ENCODE measurements at places on chromosomes 16 and 17. TPM values are rescaled to one million over a fixed set of nuclear protein-coding genes. Genes with fewer than 3 reads are reported as not detected.

- H3K27me3 ChIP-seq, result no peaks in the 10 kb centered on the region
- DNase-seq, result peak; percentile 75
- no peaks in the 10 kb centered on the region for H3K4me1 ChIP-seq
- no peaks in the 10 kb centered on the region for H3K36me3 ChIP-seq
- H3K27ac ChIP-seq, result no peak overlapping the region
- no peak overlapping the region for H3K4me3 ChIP-seq
These were observed 60.6 kb downstream of the HLF start for GRCh38 chr17:55325406-55325805.

The KRT24 gene
- polyA plus RNA-seq, result not detected

The GLTPD2 gene
- polyA plus RNA-seq, result not detected

GRCh38 chr16:59971264-59971663 is 1237.1 kb upstream of the GOT2 start:
- no peak overlapping the region for H3K27ac ChIP-seq
- H3K4me3 ChIP-seq, result no peak overlapping the region
- no peaks in the 10 kb centered on the region for H3K27me3 ChIP-seq
- no peaks in the 10 kb centered on the region for H3K36me3 ChIP-seq

DNA sequence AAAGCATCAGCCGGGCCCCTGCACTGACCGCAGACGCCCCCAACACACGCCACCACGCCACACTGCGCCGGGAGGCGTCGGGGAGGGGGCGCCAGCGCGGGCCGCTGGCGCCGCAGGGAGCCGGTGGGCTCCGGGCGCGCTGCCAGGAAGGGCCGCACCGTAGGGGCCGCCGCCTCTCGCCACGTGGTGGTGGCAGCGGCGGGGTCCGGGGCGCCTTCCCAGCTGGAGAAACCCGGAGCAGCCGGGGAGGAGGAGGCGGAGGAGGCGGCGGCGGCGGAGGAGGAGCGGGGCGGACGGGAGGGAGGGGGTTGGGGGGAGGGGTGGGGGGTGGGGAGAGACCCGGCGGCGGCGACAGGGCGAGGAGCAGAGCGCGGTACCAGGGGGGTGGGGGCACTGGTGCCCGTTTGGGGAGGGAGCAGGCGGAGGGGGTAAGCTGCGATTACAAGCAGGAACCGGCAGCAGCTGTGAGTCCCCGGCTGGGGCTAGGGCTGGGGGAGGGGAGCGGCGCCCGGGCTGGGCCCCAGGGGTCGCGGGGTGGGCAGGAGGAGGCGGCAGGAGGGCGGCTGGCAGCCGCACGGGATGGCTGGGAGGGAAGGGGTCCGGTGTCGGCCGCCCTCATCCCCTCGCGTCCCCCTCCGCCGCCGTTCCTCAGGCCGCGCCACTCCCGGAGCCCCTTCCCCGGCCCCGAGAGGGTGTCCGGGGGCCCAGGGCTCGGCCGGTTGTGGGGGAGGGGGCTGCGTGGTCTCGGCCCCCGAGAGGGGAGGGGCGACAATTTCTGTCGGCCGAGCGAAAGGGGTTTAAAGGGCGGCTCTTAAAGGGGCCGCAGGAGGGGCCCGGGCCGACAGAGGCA is at the start of gene TBKBP1:
TBKBP1 (plus strand) TSS at position 431 of the 850 bp plus-strand sequence. CDS start 1,952 bp downstream, outside the sequence.
- H3K27ac ChIP-seq, result peak within 1 kb of the TSS; percentile 14
- no peaks in the 10 kb centered on the region for H3K36me3 ChIP-seq
- peak within 1 kb of the TSS; percentile 75 for H3K4me3 ChIP-seq
- H3K27me3 ChIP-seq, result peaks cover 7% of the 10 kb centered on the region
- peak; percentile 77 for DNase-seq

The ARMC7 gene
- 5.9 TPM for polyA plus RNA-seq

DNA sequence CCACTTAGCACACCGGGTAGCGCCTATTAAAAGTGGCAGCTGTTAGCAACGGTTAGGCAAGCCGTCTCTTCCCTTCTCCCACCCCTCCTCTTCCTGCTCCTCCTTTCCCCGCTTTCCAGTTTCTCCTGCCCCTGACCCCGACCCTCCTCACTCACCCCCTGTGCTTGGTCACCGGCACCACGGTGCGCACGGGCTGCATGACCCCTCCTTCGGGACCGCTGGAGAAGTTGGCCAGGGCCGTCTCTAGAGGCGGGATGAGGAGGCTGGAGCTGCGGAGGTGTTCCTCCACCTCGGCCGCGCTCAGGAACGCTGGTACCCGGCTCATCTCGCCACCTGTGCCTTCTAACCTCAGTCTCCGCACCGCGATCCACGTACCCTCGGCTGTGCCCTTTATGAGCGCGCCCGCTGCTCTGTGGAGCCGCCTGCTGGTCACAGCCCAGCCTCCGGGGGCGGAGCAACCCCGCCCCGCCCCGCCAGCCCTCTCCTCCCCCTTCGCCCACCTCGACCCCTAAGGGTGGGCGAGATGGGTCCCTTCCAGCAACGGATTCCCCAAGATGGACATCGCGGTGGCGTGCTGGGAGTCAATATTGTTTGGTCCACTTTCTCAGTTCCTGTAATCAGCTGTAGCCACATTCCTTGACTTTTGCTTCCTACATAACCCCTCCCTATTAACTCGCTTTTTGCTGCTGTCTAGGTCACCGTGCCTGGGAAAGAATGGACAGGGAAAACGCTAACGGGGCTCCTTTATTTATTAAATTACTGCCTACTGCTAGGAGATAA is at the start of gene CRYM:
CRYM (minus strand) TSS at position 364 of the 780 bp plus-strand sequence; CDS start at position 325, 39 bp downstream.
- peak; percentile 29 for DNase-seq
- H3K36me3 ChIP-seq, result no peaks in the 10 kb centered on the region
- H3K4me3 ChIP-seq, result peak within 1 kb of the TSS; percentile 46
- peaks cover 41% of the 10 kb centered on the region for H3K27me3 ChIP-seq
- H3K4me1 ChIP-seq, result no peaks in the 10 kb centered on the region
- no peak within 1 kb of the TSS for H3K27ac ChIP-seq

The RILP gene
- 6.5 TPM for polyA plus RNA-seq

DNA sequence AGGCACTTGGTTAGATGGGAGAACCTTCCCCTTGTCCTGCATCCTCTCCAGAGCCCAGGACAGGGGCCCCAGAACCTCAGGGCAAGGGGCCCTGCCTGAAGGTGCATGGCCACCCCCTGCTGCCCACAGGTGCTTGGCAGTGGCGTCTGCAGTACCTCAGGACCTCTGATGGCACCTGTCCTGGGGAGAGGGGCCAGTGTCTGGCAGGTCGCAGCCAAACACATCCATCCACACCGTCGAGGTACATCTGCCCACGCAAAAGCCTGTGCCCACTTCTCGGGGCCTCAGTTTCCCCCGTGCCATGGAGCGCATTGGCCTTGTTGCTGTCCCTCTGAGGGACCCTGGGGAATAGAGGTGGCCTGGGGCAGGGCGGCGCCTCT is 9.3 kb downstream of the MAP2K3 start:
- H3K4me1 ChIP-seq, result peaks cover 9% of the 10 kb centered on the region
- H3K27me3 ChIP-seq, result no peaks in the 10 kb centered on the region
- H3K36me3 ChIP-seq, result peaks cover 19% of the 10 kb centered on the region
- H3K4me3 ChIP-seq, result no peak overlapping the region
- no peak overlapping the region for H3K27ac ChIP-seq

The CACNG4 gene
- not detected for polyA plus RNA-seq

DNA sequence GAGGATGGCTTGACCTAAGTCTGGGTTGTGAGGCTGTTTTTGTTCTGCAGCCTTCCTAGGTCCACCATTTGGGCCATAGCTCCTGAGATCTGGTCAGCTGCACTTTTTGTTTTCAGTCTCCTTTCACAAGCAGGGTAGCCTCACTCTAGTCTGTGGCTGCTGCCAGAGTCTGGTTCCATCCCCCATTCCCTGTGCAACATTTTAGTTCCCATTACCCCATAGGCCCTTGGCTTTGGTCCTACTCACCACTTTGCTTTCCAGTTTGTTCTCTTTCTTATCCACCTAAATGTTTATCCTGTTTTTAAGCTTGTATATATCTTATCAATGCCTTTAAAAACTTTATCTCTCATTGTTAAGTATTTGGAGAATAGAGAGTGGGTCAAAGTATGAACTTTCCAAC is 6.5 kb upstream of the XYLT2 start:
- no peak overlapping the region for H3K4me3 ChIP-seq
- no peaks in the 10 kb centered on the region for H3K4me1 ChIP-seq
- H3K27ac ChIP-seq, result no peak overlapping the region
- no peak for DNase-seq

DNA sequence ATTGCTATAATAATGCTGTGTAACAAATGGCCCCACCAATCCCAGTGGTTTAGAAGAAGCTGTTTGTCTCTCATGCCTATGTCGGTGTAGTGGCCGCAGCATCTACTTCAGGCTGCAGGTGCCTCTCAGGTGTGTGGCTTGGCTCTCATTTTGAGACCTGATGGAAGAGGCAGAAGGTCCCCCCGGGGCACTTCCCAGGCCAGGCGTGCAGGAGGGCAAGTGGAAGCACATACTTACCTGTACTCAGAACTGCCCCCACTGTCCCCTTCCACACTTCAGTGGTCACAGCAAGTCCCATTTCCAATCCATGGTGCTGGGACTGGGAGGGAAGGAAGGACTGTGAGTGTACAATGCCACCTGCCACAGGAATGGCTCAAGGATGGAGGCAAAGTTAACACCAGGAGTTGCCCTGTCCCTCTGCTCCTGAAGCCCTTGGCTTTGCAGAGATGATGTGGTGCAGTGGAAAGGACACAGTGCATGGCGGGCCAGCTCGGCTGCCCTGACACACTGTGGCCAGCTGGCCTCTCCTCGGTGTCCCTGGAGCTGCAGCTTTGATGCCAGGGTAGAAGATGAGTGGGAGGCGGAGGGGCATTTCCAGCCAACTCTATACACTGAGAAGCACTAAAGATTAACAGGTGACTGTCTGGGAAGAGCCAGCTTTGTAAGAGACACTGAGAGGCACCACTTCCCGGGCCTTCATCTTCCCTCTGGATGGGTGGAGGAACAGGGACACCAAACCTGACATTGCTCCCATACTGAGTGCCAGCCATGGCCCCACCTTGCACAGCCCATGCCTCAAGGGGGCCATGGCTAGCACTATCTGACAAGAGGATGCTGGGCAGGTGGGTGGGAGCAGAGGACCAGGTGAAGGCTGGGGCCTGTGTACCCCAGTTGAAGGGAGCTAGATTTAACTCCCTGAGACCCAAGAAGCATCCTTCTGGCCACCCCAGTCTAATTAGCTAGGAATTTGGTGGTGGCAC is 105.9 kb downstream of the METRNL start:
- H3K27ac ChIP-seq, result no peak overlapping the region
- H3K27me3 ChIP-seq, result peaks cover 15% of the 10 kb centered on the region

GRCh38 chr17:10106067-10106466 is 92.3 kb downstream of the GAS7 start:
- H3K4me3 ChIP-seq, result no peak overlapping the region
- no peaks in the 10 kb centered on the region for H3K4me1 ChIP-seq
- DNase-seq, result no peak
- no peak overlapping the region for H3K27ac ChIP-seq
- H3K27me3 ChIP-seq, result no peaks in the 10 kb centered on the region

- no peaks in the 10 kb centered on the region for H3K27me3 ChIP-seq
- H3K4me1 ChIP-seq, result no peaks in the 10 kb centered on the region
- H3K4me3 ChIP-seq, result no peak overlapping the region
- H3K27ac ChIP-seq, result no peak overlapping the region
These were observed 12.7 kb downstream of the TMEM11 start for GRCh38 chr17:21201298-21201595.

The VEZF1 gene
- polyA plus RNA-seq, result 43.9 TPM

The HSD11B2 gene
- polyA plus RNA-seq, result 0.15 TPM

DNA sequence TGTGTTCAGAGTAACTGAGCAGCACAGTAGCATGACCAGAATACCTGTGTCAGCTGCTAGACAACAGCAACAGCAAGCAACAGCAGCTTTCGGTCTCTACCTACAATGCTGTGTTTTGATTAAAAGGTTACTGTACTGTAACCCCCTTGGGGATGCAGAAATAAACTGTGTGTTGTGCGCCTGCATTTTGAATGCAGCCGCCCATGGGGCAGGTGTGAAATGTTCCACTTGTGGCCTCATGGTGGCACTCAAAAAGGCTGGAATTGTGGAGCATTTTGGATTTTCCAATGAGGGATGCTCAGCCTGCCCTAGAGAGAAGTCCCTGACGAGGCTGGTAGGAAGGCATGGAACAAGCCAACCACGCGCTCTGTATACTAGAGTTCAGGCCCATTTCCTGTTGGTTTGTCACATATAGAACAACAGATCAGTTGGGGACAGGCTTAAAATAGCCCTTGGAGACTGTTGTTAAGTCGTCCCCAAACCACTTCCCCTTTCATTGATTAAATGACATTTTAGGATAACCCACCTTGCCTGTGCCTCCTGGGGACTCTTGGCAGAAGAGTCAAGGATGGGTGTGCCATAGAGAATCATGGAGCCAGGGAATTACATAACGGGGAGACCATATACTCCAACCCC is 27.1 kb downstream of the SCPEP1 start:
- peaks cover 6% of the 10 kb centered on the region for H3K36me3 ChIP-seq
- no peak for DNase-seq
- H3K4me1 ChIP-seq, result no peaks in the 10 kb centered on the region

The DRC3 gene
- 0.37 TPM for polyA plus RNA-seq

- no peaks in the 10 kb centered on the region for H3K27me3 ChIP-seq
- no peaks in the 10 kb centered on the region for H3K36me3 ChIP-seq
- no peak overlapping the region for H3K27ac ChIP-seq
- DNase-seq, result no peak
These were observed 18.3 kb upstream of the GNA13 start for GRCh38 chr17:65074778-65075250.

The KRTAP9-8 gene
- not detected for polyA plus RNA-seq

The STX1B gene
- 4.2 TPM for polyA plus RNA-seq

The C17orf100 gene
- polyA plus RNA-seq, result 0.84 TPM

The SLFN12 gene
- polyA plus RNA-seq, result 26.1 TPM

The SYT17 gene
- polyA plus RNA-seq, result not detected

The LPO gene
- polyA plus RNA-seq, result not detected

The MRTFB gene
- polyA plus RNA-seq, result 8.9 TPM

DNA sequence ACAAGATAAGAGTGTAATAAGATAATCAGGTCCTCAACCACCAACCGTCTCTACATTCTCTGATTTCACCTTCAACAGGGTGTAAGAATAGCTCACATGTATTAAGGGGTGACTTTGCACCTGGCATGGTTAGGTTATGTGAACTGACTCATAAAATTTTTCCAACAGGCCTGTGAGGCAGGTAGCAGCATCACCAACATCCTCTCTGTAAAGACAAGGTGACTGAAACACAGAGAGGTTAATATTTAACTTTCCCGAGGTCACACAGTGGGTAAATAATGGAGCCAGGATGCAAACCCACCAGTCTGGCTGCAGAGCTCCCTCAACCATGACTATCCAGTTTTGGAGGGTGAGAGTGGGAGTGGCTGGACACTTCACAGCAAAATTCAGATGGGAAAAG is 317.2 kb downstream of the C16orf95 start:
- peaks cover 3% of the 10 kb centered on the region for H3K4me1 ChIP-seq
- no peak for DNase-seq
- no peaks in the 10 kb centered on the region for H3K36me3 ChIP-seq
- no peak overlapping the region for H3K4me3 ChIP-seq
- H3K27me3 ChIP-seq, result no peaks in the 10 kb centered on the region
- H3K27ac ChIP-seq, result no peak overlapping the region

DNA sequence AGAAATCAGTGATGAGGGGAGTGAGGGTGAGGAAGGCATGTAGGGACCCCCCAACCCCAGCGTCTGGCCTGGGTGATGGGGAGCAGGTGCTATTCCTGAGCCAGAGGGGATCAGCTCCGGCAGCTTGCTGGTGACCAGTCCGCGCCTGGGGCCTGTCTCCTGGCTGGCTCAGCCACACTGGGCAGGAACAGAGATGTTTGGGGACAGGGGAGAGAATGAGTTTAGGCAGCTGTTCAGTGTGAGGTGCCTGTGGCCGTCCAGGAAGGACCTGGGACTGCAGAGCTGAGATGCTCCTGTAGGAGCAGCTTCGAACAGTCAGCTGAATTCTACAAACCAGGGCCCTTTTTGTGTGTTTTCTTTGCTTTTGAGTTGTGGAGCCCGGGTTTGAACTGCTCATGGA is 23.2 kb upstream of the SPNS2 start:
- H3K4me1 ChIP-seq, result no peaks in the 10 kb centered on the region
- no peaks in the 10 kb centered on the region for H3K36me3 ChIP-seq
- H3K4me3 ChIP-seq, result no peak overlapping the region
- H3K27me3 ChIP-seq, result no peaks in the 10 kb centered on the region

Data from fibroblast of lung (primary cell).